ENCODE measurements at places on chromosomes 11 and 22.

- DNase-seq = no peak
These were observed 31.7 kb downstream of the KIRREL3 start for GRCh38 chr11:126968915-126969314.

- no peak for DNase-seq
These were observed 12.4 kb upstream of the ETS1 start for GRCh38 chr11:128599729-128600128.

GRCh38 chr22:48450188-48450825, 1377.4 kb downstream of the BRD1 start:
- DNase-seq = no peak

DNA sequence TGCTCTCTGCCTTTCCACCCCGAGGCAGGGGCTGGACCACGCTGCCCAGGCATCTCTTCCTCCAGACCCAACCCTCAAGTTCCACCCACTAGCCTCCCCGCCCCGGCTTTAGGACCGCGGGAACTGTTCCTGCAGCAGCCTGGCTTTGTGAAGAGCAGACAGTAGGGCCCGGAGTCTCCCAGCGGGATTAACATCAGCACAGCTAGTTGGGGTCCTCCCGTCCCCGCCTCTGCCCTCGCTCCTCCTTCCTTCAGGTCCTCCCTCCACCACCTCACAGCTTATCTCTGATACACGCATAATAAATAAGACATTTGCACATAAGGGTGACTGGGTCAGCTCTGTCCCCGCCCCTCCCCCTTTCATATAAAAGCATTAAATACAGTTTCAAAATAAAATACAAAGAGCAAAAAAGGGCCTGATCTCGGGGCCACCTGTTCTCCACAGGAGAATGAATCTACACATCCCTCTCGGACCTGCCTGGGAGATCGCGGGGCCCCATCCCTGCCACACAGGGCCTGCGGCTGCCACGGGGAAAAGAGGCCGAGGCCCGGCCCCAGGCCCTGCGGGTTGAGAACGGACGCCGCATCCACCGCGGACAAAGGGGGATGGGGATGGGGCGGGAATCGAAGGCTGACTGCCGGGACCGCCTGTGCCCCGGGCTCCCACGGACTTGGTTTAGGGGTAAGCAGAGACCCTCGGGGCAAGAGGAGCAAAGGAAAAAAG, 6.5 kb downstream of the ZFTA start:
- no peak for DNase-seq

DNA sequence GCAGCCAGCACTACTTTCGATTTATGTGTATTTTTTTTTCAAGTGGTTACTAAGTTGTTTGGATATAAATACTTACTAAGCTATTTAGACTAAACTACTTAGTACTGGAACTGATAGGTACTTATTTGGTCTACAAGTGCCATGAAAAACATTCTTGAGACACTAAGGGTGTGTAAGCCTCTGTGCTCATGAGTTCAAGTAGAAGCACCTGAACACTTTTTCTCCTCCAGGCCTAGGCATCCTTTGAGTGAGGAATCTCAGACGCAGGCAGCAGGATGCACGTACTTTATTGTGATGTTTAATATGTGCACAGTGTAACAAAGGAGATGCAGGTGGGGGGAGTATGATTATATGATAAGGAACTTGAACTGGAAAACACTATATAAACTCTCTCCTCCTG, 7.8 kb downstream of the TESMIN start:
- DNase-seq = no peak

DNA sequence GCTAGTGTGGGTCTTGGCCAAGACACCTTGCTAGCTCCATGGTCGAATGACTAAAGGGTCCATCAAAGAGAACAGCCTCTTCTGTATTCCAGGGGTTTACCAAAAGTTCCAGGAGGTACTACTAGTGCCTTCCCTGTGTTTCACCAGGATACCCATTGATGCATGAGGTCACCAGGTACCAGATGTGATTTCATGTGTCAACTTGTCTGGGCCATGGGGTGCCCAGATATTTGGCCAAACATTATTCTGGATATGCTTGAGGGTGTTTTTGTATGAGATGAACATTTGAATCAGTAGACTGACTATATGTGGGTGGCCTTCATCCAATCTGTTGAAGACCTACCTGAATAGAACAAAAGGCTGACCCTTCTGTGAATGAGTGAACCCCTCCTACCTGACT, 92.8 kb downstream of the GALNT18 start:
- DNase-seq = no peak

DNA sequence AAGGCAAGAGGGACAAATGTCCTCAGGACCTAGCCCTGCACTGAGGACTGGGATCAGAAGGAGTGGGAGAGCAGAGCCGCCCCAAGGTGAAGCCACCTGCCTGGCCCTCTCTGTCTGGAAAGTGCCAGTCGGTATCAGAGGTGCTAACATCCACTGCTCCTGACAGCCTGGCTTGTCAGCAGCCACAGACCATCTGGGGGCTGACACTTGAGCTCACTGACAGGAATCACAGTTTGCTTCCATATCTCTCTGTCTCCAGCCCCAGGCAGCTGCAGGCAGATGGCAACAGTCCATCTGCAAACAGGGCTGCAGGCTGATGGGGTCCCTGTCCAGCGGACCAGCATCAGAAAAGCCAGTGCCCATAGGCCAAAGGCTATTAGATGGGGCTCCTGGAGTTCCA, 5.5 kb downstream of the OPCML start:
- no peak for DNase-seq

DNA sequence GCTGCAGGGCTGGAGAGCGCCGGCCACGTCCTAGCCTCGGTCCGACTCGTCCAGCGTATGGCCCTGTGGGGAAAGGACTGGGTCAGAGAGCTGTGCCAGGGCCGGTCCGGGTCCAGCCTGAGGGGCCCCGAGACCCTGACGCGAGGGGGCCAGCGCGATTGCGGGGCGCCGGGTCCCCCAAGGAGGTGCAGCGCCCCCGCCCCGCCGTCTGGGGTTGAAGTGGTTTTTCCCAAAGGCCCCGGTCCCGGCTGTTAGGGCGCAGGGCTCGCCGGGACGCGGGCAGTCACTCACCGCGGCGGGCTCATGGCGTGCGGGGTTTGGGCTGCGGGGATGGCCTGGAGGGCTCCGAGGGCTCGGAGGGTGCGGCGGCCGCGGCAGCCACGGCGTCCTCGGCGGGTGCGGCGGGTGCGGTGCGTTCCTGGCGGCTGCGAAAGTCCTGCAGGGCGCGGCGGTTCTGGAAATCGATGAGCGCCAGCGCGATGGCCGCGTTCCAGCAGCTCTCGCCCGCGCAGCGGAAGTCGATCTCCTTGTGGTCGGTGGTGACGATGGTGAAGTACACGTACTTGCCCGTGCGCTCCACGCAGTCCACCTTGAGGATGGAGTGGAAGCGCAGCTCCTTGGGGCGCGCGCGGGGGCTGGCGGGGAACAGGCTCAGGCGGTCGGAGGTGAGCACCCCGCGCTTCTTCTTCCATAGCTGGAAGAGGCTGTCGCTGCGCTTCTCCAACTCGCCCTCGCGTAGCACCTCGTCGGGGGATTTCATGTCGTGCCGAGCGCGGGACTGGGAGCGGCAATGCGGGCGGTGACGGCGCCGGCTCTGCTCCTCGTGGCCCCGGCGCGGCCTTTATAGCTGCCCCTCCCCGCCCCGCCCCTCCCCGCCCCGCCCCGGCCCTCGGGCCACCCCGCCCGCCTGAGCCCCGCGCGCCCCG, at the start of gene PHLDA2:
TSS of gene PHLDA2 (minus strand) at position 816 of the 926 bp plus-strand sequence. CDS start at position 760, 56 bp downstream.
- DNase-seq = peak; percentile 57

- no peak for DNase-seq
These were observed 34.1 kb downstream of the PACS1 start for GRCh38 chr11:66104057-66104638.

DNA sequence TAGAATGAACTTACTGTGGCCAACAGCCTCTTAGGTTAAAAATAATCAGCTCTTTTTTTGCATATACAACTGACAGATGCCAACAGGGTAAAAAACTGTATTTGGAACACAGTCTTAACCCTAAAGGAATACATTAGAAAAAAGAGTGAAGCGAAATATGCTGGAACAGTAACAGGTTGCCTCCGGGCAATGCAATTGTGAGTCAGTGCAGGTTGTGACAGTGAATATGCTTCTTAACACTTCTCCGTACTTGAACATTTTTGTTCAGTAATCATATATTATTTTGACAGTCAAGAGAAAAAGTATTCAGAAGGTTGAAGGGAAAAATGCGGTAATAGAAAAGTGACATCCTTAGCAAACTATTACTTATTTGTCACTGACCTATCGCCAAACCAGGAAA, 98.5 kb downstream of the DBX1 start:
- no peak for DNase-seq

DNA sequence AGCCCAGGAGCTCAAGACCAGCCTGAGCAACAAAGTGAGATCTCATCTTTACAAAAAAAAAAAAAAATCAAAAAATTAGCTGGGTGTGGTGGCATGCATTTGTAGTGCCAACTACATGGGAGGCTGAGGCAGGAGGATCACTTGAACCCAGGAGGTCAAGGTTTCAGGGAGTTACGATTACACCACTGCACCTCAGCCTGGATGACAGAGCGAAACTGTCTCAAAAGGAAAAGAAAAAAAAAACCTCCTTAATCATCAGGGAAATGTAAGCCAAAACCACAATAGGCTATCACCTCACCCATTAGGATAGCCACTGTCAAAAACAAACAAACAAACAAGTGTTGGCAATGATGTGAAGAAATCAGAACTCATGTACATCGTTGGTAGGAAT, 13.4 kb downstream of the DGCR2 start:
- peak; percentile 54 for DNase-seq

DNA sequence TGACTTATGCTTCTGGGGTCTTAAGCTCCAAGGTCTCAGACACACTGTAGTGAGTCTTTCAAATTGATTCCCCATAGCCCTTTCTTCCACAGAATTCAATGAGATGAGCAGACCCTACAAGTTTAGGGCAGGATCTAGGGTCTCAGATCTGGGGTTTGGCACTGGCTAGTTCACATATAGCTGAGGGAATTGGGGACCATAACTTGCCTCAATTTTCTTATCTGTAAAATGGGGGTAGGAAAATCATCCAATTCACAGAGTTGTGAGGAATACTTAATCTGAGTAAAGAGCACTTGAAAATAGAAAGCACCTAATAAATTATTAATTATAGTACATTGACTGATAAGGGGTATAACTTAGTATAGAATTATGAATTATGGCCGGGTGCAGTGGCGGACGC, 5.9 kb upstream of the CCDC117 start:
- DNase-seq = no peak

- DNase-seq = no peak
These were observed 48.2 kb downstream of the NRXN2 start for GRCh38 chr11:64674774-64675173.

GRCh38 chr11:86255896-86256295, 11.3 kb downstream of the EED start:
- DNase-seq = no peak

GRCh38 chr11:73228268-73229134, 10.4 kb downstream of the P2RY2 start:
- DNase-seq = no peak

DNA sequence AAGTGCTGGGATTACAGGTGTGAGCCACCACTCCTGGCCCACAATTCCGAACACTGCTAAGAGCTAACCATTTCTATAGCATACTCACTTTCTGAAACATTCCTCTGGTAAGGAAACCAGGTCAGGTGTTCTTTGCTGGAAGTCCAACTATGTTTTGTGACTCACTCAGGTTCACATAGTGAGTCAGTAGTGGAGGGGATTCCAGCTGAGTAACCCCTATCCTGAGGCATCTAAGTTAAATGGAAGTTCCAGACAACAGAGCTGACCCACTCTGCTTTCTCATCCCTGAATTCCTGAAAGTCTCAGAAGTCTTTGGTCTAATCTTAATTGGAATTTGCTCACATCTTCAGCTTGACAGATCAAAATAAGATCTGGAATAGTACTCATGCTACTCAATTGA, 3.0 kb upstream of the CHRNA10 start:
- DNase-seq = no peak

DNA sequence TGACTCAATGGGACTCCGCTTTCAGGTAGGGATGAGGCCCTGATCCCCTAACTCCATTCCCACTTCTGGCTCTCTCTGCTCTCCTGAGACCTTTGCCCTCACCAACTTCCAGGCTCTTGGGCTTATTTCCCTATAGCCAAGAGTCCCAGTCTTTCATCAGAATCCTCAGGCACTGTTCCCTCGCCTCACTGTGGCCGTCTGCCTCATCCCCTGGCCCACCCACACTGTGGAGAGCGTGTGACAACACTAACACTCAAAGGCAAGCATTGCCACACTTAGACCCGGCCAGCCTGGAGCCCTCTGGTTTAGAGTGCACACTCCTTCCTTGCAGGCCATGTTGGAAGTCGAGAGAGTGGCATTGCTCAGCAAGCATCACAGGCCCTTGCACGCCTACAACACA, 27.0 kb downstream of the SERPINH1 start:
- DNase-seq = no peak

GRCh38 chr11:133176748-133177147, 355.6 kb downstream of the OPCML start:
- no peak for DNase-seq

DNA sequence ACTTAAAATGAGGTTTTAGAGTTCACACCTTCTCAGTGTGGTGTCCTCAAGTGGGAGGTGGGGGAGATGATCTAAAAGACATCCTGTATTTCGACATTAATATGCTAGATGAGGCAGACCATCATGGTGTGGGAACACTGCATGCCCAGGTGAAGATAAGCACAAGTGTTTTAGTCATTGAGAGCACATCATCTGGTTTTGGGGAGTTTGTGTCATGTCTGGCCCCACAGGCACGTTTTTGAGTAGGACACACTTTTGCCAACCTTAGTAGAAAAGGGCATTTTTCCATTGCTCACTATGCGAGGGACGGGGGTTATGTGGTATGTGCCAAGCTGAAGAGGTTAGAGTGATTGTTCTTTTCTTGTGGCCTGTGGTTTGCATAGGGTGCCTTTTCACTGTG, 189.3 kb downstream of the DBX1 start:
- peak; percentile 33 for DNase-seq

DNA sequence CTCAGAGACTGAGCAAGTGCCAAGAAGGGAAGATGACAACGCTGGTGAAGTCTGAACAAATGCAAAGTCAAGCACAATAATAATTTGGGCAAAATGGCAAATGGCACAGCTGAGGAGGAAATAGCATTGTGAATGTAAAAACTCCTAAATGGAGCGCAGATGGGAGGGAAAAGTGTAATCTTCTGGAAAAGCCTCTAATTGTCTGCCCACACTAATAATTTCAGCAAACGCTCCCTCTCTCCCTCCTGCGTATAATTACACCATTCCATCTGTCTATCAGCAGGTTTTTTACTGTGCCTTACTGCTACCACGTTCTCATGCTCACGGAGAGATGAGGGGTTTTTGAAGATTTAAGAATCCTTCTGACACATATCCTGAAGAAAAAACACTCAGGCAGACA, 302.6 kb downstream of the KIRREL3 start:
- no peak for DNase-seq

DNA sequence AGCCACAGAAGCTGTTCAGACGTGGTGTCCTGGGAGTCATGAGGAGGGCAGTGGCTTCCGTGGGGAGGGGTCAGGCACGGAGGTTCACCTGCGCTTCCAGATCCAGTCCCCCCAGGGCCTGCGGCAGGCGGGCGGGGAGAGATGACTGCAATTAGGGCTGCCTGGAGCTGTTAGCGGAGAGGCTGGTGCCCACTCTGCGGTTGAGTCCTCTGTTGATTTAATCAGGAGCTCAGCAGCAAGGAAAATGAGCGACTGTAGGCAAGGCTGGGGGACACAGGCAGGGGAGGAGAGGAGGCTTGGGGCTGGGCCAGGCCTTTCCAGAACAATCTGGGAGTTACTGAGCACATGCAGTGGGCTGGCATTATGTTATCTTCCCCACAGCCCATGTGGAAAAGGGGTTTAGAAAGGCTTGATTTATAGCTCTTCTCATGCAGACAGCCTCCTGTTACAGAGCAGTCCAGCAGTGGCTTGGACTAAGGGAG, 13.1 kb downstream of the PLCB3 start:
- DNase-seq = no peak

Measured in OCI-M1 (cell line).